ENCODE measurements at places on chromosomes 5 and 9. TPM values are rescaled to one million over a fixed set of nuclear protein-coding genes. Genes with fewer than 3 reads are reported as not detected.

EEIG1 gene
- total RNA-seq = 9.9 TPM

TTC16 gene
- not detected for total RNA-seq

AGPAT2 gene
- 42.0 TPM for total RNA-seq

SH2D3C gene
- 0.07 TPM for total RNA-seq

KIF4B gene
- under 0.01 TPM for total RNA-seq

ZNF454 gene
- 4.8 TPM for total RNA-seq

FBP1 gene
- total RNA-seq = under 0.01 TPM

CBY3 gene
- not detected for total RNA-seq

ACTL7A gene
- total RNA-seq = not detected

PPIC gene
- 40.7 TPM for total RNA-seq

FSD1L gene
- 8.4 TPM for total RNA-seq

PCDHGA7 gene
- under 0.01 TPM for total RNA-seq

GARNL3 gene
- 3.4 TPM for total RNA-seq

ST8SIA4 gene
- total RNA-seq = 2.7 TPM

ASPN gene
- total RNA-seq = not detected

MAMDC2 gene
- 0.68 TPM for total RNA-seq

IRX2 gene
- 8.5 TPM for total RNA-seq

DBH gene
- total RNA-seq = not detected

Data from nasal cavity respiratory epithelium epithelial cell of viscerocranial mucosa (primary cell).